ENCODE measurements at places on chromosomes 6 and 20.

DNA sequence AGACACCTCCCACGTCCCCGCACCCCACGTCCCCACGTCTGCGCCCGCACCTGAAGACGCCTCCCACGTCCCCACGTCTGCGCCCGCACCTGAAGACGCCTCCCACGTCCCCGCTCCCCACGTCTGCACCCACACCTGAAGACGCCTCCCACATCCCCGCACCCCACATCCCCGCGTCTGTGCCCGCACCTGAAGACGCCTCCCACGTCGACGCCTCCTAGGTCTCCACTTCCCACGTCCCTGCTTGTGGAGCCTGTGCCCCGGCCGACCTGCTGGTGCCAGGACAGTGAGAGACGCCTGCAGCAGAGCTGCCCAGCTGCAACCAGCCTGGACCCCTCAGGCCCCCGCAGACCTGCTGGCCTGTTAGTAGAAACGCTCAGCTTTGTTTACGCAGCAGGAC is 22.6 kb downstream of the ANKRD60 start:
- DNase-seq: no peak

DNA sequence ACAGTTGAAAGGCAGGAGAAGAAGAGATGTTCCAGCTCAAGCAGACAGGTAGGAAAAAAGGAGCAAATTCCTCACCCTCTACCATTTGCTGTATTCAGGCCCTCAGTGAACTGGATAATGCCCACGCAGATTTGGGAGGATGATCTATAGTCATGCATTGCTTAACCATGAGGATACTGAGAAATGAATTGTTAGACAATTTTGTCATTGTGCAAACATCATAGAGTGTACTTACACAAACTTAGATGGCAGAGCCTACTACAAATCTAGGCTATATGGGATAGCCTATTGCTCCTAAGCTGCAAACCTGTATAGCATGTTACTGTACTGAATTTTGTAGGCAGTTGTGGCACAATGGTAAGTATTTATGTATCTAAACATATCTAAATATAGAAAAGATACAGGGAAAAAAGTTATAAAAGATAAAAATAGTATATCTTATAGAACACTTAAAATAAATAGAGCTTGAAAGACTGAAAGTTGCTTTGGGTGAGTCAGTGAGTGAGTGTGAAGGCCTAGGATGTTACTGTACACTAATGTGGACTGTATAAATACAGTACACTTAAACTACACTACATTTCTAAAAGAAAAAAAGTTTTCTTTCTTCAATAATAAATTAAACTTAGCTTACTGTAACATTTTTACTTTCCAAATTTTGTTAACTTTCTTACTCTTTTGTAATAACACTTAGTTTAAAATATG is 672.3 kb downstream of the UTRN start:
- no peak for DNase-seq

- DNase-seq: no peak
These were observed 1.5 kb downstream of the FAM210B start for GRCh38 chr20:56360133-56360907.

GRCh38 chr20:49187330-49187850 is 744 bp downstream of the STAU1 start:
- DNase-seq: no peak

GRCh38 chr6:24272553-24272952 is 85.3 kb downstream of the DCDC2 start:
- no peak for DNase-seq

DNA sequence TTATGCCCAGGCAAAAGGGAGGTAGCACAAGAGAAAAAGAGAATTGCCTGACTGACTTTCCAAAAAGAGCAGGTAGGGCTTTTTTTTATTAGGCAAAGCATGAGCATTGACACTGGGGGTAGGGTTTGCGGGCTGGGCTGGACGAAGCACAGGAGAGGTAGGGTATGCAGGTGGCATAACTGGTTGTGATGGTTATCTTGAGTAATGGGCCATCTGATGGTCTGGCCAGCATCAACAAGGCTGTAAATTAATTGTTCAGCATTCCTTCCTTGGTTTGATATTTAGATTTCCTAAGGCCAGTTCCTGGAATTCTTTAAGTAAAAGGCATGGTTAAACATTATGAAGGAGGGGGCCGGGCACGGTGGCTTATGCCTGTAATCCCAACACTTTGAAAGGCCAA is 13.9 kb upstream of the BFSP1 start:
- no peak for DNase-seq

- no peak for DNase-seq
These were observed 76.2 kb upstream of the OLIG3 start for GRCh38 chr6:137570393-137570792.

- no peak for DNase-seq
These were observed 861 bp downstream of the PCMTD2 start for GRCh38 chr20:64256282-64256935.

- DNase-seq: no peak
These were observed 622.9 kb downstream of the UTRN start for GRCh38 chr6:144908004-144908403.

DNA sequence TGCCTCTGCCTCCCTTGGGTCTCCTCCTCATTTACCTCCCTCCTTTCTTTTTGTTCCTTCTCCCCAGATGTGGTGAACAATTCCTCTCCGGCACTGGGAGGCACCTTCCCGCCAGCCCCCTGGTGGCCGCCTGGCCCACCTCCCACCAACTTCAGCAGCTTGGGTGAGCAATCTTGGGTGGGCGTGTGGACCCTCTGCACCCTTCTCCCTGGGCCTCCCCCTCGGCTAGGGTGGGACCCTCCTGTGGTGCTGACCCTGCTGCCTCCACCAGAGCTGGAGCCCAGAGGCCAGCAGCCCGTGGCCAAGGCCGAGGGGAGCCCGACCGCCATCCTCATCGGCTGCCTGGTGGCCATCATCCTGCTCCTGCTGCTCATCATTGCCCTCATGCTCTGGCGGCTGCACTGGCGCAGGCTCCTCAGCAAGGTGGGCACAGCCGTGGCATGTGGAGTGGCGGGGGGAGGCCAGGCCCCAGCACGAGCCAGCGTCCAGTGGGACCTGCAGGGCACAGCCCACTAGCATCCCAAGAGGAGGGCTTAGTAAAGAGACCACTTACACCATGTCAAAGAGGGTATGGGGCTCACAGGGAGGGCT is 8.8 kb downstream of the DDR1 start:
- DNase-seq: no peak

- DNase-seq: no peak
These were observed 8.1 kb downstream of the TFAP2B start for GRCh38 chr6:50826803-50827202.

DNA sequence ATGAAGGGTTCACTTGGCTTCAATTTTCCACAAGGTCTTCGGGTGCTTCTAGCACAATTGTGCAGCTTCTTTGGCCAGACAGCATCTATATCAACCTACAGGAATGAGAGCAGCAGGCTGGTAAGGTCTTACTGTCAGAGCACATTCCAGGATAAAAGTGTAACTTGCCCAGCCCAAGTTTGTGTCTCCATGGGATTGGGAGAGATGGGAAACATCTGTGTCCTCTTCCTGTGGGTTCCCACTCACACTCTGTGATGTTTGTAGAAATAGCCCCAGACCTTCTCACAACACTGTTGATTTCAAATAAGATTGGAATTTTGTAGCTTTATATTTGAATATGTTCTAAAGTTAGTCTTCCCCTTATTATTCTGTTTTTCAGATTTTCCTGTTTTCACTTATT is 83.4 kb upstream of the RGS17 start:
- DNase-seq: no peak

Measured in NCI-H187 (cell line).